Islet precursor cell (in vitro differentiated cells): ENCODE measurements at places on chromosomes 12 and 14.

DNA sequence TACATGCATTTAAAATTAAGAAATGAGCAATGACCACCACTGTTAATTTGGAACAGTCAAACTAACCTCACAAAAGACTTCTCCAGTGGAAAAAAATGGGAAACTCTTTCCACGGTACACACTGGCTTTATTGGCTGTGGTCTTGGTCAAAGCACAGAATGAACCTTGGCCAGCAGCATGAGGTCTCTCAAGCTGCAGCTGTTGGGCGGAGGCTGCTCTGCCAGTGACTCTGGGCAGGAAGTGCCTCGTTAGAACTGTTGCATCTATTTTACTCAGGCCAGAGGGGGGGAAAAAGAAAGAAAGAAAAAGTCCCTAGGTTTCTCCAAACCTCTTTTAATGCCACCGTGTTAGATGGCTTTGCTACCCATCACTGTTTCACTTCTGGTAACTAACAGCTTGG is 279.8 kb upstream of the DIO2 start:
- DNase-seq, result no peak

DNA sequence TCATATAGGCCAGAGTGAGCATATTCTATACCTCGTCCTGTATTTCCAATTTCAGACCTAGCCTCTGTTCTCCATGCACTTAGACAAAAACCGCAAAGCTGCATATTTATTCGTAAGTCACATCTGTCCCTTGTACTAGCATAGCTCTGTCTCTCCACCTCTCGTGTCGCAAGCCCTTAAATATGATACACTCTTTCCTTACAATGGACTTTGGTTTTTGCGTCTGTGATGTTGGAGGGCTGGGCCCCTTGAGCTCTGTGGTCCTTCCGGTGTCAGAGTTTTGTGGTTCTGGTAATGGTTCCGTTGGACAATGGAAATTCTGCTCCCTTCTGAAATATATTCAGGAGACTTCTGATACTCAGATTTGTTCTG is 11.3 kb downstream of the PRKCH start:
- DNase-seq, result no peak

- no peak for DNase-seq
These were observed 947 bp upstream of the LRRC9 start for GRCh38 chr14:59918824-59919569.

GRCh38 chr14:64218344-64219240 is 75.6 kb downstream of the ESR2 start:
- DNase-seq, result no peak

- DNase-seq, result no peak
These were observed 109.2 kb downstream of the KIF26A start for GRCh38 chr14:104247336-104248202.

GRCh38 chr12:96513166-96513565 is 23.8 kb downstream of the CFAP54 start:
- DNase-seq, result no peak

DNA sequence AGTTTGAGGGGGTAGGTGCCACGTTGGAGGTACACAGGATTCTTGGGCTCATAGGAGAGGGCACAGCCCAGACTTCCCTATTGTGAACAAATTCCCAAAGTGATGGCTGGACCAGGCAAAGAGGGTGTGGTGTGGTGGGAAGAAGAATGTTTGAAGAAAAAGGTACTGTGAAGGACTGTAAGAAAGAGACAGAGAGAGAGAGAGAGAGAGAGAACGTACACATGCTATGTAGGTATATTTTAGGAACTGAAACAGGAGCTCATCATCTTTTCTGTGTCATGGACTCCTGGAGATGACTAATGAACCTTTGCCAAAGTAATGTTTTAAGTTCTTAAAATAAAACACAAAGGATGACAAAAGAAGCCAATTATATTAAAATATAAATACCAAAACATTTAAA is 24.5 kb downstream of the SLC17A8 start:
- DNase-seq, result peak; percentile 47

DNA sequence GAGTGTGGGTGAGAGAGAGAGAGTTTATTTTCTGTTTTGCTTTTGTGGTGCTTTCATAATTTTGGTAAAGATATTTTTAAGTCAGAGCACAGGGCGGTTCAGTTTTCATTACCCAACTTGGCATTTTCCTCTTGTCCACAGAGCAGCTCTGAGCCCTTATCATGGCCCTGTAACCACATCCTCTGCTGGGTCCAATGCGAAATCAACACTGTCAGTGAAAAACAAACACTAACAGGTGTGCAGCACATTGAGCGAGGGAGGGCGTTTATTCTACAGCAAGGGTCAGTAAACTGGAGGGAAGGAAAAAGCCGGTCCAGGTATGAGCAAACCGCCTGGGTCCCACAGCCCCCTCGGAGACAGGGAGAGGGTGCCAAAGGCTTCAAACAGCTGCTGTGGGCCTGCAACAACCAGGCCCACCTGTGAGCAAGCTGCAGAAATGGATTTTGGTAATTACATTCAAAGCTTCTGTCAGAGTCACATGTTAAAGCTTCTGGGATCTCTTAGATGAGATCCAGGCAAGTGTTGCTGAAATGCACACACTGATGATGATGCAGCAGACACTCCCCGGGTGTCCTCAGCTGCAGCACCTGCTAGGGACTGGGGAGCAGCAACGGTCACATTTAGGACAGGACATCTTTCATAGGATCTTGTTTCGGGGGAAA is 132.7 kb upstream of the DYRK2 start:
- DNase-seq, result no peak

DNA sequence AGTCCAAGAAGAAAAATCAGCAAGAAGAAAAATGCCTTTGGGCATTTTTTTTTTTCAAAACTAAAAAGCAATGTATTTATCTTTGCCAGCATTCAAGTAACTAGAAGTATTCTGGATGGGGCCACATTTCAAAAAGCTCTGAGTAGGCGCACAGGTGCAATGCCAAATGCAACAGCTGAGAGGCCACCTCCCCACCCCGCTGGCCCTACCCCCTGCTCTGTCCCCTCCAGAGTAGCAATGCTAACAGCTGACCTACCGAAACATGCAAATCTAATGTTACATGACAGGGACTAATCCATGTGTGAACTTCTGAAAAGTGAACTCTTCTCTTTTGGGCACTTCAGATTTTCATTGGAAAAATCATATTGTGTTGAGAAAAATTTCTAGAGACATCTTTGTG is 153.7 kb upstream of the SLC38A2 start:
- no peak for DNase-seq

GRCh38 chr12:69355363-69356028 is 4.0 kb upstream of the YEATS4 start:
- no peak for DNase-seq

- peak; percentile 67 for DNase-seq
These were observed 4.5 kb upstream of the PNMA1 start for GRCh38 chr14:73718418-73719251.

DNA sequence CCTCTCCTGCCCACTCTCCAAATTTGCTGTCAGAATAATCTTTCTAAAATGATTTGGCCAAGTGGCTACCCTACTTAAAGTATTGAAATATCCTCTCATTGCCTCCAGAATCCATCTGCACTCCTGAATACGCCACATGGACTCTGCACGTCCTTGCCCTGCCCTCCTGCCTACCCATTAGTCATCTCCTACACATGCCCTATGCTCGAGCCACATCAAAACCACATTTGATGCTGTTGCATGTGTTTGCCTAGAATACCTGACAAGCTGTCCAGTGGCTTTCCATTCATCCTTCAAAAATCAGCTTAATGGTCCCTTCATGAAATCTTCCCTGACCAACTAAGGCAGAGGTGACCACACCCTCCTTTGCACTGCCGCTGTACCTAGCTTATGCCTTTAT is 17.0 kb downstream of the VCPKMT start:
- DNase-seq, result no peak

- DNase-seq, result no peak
These were observed 38.0 kb downstream of the SPPL3 start for GRCh38 chr12:120866108-120866507.

GRCh38 chr12:71125515-71125914 is 32.3 kb downstream of the TSPAN8 start:
- DNase-seq, result no peak

GRCh38 chr14:88733121-88733520 is 59.6 kb downstream of the EML5 start:
- no peak for DNase-seq

DNA sequence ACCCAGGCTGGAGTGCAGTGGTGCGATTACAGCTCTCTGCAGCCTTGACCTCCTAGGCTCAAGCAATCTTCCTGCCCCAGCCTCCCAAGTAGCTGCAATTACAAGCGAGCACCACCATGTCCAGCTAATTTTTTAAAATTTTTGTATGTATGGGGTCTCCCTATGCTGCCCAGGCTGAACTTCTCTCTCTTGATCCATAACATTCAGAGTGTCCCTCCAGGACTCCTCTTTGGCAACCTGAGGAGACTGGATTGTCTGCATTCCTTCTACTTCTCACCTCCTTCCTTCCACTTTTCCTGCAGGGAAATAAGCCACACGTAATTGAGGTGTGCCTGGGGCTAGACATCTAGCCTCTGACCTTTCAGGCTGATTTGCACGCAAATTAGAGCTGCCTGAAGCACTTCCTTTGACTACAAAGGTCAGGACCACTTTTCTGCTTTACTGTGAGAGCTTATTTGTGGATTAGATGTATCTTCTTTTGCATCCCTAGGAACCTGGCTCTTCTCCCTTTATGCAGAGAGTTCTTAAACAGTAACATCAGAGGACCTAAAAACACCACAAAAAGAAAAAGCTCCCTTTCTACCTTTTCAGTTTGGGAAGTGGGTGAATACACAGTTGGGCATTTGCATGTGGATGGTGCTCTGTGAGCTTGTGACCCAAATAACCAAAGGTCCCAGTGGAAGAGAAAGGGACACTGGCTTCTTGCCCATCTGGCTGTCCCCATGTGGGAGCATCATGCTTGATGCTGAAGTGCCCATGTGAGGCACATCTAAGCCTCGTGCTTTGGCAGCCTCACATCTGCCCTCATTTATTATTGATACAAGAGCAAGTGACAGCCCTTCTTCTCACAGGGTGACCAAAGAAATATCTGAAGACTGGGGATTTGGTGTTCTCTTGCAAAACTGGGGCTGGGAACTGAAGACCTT is 33.5 kb downstream of the PYGL start:
- peak; percentile 93 for DNase-seq

DNA sequence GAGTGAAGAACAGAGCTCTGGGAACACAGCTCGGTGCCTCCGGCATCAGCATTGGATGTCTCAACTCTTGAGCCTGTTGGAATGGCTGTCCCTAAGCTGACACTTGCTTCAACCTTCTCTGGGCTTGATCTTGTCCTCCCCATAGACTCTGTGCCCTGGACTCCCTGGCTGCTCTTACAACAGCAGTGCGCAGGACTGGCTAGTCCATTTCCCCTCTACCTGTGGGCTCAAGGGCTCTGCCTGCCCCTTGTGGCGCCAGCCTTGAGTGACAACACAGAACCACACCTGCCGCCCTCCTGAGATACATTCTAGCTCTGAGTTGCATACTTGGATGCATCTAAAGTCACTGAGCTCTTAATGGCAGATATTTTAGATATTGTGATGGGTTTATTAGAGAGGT is 6.2 kb downstream of the CRADD start:
- no peak for DNase-seq
